ENCODE measurements at places on chromosomes 12 and 14.

- DNase-seq: no peak
These were observed 11.5 kb upstream of the CCDC175 start for GRCh38 chr14:59588101-59588500.

DNA sequence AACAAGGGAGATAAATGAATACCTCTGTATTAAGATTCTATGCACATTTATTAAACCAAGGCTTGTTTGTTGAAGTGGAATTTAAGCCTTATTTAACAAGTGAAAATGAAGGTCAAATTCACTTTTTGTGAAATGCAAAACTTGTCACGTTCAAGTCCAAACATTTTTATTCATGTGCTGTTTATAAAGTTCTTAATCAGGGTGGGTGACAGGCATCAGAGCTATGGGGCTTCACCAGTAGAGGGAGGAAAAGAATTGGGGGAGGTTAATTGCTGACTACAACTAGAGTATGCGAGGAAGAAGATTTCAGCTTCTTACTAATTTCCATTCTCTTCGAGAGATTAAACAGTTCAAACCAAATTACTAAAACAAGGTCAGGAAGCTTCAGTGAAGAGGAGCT is 9.7 kb downstream of the MOK start:
- no peak for DNase-seq

DNA sequence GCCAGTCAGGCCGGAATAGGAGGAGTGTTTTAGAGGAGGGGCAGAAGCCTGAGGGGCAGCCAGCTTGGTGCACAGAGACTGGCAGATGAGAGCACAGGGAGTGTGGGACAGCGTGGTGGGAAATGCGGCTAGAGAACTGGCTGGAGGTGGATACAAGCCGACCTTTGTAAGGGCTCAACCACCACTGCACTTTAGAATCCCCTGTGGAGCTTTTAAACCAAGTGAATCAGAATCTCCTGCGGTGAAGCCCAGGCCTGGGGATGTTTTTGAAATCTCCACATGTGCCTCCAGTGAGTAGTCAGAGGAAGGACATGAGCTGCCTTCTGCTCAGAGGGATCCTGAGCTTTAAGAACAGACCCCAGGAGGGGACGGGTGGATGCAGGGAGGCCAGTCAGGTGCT is 10.9 kb upstream of the PCED1B start:
- DNase-seq: no peak

GRCh38 chr12:94660436-94660835 is 10.1 kb upstream of the TMCC3 start:
- DNase-seq: no peak

DNA sequence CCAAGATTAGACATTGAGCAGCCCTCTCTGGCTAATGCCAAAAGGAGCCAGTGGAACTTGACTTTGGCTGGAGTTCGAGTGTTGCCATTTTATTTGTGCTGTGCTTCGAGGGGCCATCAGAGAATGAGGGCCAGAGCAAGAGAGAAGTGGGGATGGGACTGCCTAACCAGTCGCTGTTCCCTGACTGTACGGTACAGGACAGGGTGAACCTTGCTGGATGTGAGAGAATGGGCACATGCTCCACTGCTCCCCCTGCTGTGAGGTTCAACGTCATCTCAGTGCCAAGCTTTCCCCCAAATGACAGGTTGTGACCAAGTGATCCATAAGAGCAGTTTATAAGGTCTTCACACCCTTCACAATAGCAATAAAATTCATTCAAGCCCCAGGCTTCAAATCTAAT is 55.1 kb upstream of the BCL11B start:
- DNase-seq: no peak
